ENCODE measurements at places on chromosomes 4 and X. TPM values are rescaled to one million over a fixed set of nuclear protein-coding genes. Genes with fewer than 3 reads are reported as not detected.

GRCh38 chr4:22471999-22472461 lies 43.8 kb downstream of the ADGRA3 start:
- DNase-seq = no peak

DNA sequence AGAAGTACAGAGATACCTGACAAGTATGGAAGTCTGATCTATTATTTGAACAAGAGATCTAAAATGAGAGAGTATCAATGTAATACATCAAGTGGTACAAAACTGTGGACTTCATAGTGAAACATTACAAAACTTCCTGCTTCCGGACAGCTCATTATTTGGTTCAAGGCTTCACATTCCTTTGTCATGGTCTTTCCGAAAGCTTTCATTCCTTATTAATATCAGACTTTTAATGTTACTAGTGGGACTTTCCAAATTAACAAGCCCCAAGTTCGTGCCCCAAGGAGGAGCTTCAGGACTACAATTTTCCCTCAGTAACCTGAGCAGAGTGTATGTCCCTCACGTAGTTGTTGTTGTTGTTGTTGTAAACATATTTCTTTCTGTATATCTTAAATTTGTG lies 1.2 kb downstream of the CHIC2 start:
- DNase-seq = no peak

DNA sequence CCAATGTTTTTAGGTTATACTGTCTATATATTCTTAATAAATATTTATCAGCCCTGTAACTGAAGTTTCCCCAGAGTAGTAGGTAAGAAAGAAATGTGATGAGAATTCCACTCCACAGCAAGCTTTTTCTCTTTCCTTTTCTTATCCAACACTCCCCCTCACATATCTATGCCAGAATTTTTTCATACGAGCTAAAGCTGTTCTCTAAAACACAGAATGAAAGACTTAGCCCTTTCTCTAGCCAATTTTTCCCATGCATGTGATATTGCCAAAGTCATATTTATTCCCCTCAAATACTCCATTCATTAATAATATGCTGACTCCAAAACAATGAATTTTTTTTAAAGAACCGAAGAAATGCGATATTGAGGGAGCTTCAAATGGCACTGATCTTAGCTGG lies 32.3 kb downstream of the VEGFC start:
- DNase-seq = no peak

DNA sequence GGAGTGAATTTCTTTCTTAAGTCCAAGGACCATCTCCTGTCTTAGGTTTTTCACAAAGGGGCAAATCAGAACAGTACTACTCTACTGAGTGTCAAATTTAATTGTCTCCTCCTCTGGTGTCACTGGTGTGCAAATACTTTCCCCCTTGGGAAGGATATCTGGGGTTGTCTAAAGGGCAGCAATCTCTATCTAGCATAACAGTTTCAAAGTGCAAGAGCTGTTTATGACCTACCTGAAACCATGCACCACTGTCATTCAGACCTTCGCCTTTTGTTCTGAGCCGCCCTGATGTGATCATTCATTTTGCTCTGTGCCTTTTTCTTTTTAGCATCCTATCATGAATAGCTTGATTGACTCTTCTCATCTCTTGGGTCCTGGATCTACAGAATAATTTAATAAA lies 39.3 kb downstream of the IL1RAPL1 start:
- DNase-seq = no peak

The RBMXL3 gene
- not detected for polyA plus RNA-seq

The RADX gene
- 0.26 TPM for polyA plus RNA-seq
